Fibroblast of mammary gland (primary cell): ENCODE measurements at places on chromosomes 3 and 15.
A peak's percentile ranks its signal among the peaks of the same experiment; 100 is the strongest.

DNA sequence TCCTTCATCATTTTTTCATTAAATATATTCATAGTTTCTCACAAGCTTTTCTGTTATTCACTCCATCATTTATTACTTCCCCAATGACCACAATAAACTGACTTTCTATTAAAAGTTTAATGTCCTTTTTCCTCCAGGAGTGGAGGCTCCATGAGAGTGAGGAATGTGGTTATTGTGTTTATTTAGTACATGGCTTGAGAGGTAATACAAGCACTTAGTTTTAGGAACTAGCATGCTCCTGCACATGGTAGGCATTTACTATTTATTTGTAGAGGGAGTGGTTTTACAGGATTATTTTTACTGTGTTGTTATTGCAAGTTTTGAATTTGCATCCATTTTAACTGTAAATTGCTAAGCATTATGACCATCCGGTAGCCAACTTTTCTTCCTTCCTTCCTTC, 412.9 kb upstream of the SUCLG2 start:
- no peak for DNase-seq

DNA sequence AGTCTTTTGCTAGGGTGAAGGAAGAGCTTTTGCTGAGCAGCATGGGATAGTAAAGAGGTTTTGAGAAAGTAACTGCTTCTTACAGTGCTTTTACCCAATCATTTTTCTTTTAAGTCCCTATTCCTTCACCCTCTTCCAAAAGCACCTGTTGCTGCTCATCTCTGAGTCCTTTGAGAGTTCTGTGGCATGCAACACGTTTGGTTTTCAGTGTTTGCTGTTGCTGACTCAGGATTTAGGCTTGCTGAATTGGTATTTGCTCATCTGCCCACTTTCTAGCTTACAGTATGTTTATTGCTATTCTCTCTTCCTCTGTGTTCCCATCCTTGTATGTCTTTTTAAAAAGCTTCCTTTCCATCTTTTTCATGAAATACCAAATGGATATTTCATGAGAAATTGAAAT, 55.9 kb upstream of the THRB start:
- peak; percentile 31 for DNase-seq

GRCh38 chr15:33780011-33780768, 188.1 kb upstream of the CHRM5 start:
- no peak for DNase-seq

- DNase-seq = no peak
These were observed 3.5 kb downstream of the PLEKHO2 start for GRCh38 chr15:64845183-64845611.

GRCh38 chr3:129984125-129984524, 9.6 kb downstream of the TRH start:
- no peak for DNase-seq

- DNase-seq = peak; percentile 72
These were observed 82.1 kb downstream of the FILIP1L start for GRCh38 chr3:100032243-100032642.

DNA sequence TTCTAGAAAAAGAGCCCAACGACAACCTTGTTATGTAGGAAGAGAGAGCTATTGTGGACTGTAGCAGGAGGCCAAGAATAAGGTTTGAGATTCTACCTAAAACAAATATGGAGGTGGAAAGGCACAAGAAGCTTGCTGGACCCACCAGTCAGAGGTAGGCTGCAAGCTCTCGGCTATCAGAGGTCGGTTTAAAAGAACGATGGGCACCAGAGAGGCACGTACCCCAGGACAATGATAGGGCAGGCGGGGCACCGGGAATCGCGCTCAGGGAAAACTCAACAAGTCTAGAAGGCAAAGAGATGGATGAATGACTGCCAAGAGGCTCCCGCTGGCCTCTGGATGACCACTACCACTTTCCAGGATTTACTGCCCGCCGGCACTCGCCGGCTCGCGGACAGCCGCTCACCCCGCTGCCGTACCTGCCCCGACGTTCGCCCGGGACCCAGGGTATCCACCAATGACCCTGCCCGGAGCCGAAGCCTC, 1.1 kb downstream of the HDGFL3 start:
- no peak for DNase-seq

- no peak for DNase-seq
These were observed at the start of gene GSK3B for GRCh38 chr3:120093911-120094775. GSK3B (minus strand) TSS chr3:120094447; CDS start chr3:120093434, 1,013 bp downstream.

DNA sequence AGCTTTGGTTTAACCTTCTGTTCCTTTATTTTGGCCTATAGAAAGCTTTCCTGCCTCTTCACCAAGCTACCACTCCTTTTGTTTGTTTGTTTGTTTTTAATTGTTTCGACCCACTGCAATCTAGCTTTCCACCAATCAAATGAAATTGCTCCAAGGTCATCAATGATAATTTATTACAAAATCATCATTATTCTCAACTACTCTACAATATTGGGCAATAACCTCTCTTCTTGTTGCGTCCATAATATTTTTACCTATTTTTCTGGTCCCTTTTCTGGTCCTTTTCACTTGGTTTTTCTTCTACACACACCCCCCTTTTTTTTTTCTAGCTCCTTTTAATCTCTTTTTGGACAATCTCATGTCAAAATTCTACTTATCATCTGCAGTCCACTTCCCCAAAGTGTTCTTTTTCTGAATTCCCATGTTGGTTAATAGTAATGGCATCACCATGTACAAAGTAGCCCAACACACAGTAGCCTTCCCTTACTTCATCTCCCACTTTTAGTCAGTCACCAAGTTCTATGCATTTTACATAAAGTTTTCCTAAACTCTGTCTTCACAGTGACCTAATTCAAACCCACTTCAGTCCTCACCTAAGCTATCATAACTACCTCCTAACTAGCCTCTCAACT, 11.0 kb upstream of the ANKRD28 start:
- DNase-seq = no peak

DNA sequence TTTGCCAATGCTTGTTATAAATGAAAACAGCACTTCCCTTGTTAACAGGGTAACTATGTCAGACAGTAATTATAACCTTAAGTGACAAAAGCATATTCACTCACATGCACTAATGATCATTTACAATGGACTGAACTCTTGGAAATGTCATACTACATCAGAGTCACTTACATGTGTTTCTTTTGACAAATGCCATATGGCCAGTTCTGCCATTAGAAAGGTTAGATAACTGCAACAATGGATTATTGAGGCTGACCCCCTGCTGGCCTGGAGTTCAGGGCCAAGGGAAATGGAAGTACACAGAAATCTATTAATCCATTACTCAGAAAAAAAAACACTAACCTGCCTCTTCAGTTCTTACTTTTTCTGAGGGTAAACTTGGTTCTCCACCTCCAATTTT, 313.4 kb downstream of the CNTN3 start:
- no peak for DNase-seq

- no peak for DNase-seq
These were observed 36.0 kb downstream of the GRAMD2A start for GRCh38 chr15:72161361-72162132.

- no peak for DNase-seq
These were observed 113.2 kb upstream of the FGF7 start for GRCh38 chr15:49309889-49310288.

GRCh38 chr3:188948997-188949389, 222.8 kb upstream of the TPRG1 start:
- no peak for DNase-seq

GRCh38 chr3:195441476-195441991, 1.3 kb downstream of the ACAP2 start:
- DNase-seq = no peak

DNA sequence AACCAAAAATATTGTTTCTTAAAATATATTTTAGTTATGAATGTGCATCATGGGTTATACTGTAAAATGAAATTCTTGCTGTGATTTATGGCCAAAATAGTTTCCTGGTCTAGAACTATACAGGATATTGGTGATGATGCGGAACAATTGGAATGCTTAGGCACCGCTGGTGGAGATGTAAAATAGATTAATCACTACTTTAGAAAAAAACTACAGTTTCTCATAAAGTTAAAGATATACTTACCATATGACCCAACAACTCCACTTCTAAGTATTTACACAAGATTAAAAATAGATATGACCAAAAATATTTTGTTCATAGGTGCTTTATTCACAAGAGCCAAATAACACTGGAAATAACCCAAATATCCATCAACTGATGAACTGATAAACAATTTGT, 126.7 kb downstream of the TUSC7 start:
- peak; percentile 58 for DNase-seq

DNA sequence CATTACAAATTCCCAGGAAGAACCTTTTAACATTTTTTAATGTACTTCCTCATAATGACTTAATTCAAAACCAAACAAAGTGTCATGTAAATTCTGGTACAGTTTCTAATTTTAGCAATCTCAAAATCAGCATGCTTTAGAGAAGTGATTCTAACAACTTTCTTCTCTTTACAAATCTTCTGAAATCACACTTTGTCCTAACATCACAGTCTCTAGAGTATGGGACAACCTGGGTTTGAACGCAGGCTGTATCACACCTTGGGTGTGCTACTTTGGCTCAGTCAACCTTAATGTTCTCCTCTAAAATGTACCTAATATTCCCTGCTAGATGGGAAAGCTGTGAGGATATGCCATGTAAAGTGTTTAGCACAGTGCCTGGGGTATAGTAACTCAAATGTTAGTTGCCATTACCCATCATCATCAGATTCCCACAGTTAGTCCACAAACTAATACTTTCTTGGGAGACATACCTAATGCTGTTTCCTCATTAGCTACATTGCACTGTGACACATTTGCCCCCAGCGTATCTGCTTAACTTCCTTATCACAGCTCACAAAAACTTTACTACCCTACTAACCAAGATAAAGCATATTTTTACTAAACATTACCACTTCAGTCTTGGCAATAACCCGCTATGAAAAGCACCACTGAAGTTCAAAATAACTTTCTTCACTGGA, 3.1 kb downstream of the TSPAN3 start:
- DNase-seq = no peak

DNA sequence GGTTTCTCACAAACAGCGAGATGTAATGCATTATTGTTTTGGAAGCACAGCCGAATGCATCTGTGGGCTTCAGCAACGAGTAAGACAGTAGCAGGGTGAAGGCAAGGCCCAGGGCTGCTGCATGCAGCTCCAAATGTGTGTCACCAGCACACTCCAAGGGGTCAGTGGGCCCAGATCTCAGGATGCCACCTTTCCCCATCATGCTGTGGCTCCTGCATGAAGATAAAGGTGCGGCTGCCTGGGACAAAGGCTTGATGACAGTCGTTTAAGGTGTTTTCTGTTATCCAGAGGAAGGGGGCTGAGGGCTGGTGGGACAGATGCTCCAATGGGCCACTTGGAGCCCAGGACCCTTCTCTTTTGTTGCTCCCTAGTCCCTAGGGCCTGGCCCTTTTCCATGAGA, 13.2 kb downstream of the C3orf22 start:
- no peak for DNase-seq

DNA sequence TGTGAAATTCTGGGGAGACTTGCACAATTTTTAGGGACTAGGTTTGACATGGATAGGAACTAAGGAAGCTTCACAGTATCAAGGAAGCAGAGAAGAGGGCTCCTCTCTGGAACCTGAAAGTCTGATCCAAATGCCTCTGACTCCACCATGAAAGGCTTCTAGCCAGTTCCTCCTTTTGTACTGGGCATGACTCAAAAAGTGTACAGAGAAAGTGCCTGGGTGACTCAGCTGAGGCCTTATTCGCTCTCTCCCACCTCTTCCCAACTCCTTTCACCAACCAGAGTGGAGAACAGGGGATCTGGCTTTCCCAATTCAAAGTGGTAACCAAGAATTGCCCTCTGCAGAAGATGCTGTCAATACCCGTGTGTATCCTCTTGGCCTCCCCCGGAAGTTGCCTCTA, 342.9 kb upstream of the PROK2 start:
- DNase-seq = peak; percentile 89

DNA sequence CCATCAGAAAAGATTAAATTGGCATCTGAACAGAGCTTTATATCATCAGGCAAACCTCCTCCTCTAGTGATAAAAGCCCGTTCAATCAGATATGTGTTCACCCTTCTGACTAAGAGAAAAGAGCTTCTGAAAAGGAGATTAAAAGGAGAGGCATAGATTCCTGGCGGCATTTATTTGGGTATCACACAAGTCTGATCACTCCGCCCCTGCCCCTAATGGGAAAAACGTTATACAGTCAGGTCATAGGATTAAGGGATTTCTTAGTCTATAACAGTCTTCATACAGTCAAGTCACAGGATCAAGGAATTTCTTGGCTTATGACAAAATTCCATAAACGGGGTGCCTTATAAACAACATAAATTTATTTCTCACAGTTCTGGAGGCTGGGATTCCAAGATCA, 295.4 kb upstream of the SATB1 start:
- DNase-seq = no peak

DNA sequence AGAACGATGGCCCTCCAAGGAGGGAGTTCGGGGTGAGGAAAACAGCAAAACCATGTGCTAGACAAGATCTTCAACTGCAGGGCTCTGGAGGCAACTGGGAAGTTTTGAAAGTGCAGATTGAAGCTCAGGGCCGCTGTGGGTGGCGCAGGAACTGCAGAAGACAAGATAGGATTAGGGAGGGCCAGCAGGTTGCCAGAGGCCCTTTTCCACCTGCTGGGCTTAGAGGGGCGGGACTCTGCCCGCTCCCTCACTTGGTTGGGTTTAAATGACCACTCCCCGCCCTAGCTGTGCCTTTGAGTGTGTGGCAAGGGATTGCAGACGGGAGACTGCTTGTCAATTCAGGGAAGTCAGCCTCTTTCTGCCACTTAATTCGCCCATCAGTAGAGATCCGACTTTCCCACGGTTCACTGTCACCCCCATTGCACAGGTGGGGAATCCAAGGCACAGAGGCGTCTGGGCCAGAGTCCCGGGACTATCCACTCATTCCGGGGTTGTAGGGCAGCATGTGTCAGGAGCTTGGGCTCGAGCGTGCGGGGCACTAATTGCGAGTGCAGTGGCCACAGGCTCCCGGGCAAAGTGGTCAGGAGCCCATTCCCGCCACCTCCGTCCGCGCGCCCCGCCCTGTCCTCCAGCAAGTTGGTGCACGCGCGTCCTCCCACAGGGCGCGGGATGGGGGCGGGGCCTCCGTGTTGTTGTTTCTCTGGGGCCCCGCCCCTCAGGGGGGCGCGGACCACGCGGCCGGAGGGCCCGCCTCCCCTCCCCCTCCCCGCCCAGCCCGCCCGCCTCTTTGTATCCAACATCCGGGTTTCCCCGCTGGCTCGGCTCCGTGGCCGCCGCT, at the start of gene ACVR2B:
ACVR2B (plus strand) TSS at position 816 of the 838 bp plus-strand sequence. CDS start 433 bp downstream, outside the sequence.
- DNase-seq = peak; percentile 59

- DNase-seq = no peak
These were observed 369.6 kb upstream of the AZI2 start for GRCh38 chr3:28718074-28718849.

- DNase-seq = no peak
These were observed 135.7 kb downstream of the MEIS2 start for GRCh38 chr15:36964626-36965025.

GRCh38 chr15:90367576-90367975, 15.5 kb downstream of the ZNF774 start:
- peak; percentile 32 for DNase-seq

DNA sequence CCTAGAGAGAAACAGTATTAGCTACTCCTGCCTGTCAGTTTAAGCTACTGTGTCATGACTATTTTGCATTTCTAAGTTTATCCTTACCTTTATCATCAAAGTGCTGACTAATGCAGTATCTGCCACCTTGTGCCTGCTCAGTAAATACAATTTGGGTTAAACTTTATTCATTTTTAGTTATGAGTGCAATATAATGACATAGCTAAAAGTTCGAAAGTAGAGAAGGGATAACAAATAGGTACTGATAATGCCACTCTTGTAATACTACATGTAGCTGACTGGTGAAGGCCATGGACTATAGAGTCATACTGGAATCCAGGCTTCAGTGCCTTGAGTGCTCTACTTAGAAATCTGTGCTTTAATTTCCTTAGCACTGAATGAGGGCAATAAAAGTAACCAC, 480.8 kb upstream of the TPRG1 start:
- DNase-seq = no peak

GRCh38 chr3:105367406-105368213, 901 bp downstream of the ALCAM start:
- DNase-seq = peak; percentile 65

- no peak for DNase-seq
These were observed 15.2 kb downstream of the MAGEF1 start for GRCh38 chr3:184696697-184697096.
